ENCODE measurements at places on chromosomes 13 and 19.

GRCh38 chr13:44298314-44298713 is 75.3 kb upstream of the SERP2 start:
- DNase-seq = no peak

DNA sequence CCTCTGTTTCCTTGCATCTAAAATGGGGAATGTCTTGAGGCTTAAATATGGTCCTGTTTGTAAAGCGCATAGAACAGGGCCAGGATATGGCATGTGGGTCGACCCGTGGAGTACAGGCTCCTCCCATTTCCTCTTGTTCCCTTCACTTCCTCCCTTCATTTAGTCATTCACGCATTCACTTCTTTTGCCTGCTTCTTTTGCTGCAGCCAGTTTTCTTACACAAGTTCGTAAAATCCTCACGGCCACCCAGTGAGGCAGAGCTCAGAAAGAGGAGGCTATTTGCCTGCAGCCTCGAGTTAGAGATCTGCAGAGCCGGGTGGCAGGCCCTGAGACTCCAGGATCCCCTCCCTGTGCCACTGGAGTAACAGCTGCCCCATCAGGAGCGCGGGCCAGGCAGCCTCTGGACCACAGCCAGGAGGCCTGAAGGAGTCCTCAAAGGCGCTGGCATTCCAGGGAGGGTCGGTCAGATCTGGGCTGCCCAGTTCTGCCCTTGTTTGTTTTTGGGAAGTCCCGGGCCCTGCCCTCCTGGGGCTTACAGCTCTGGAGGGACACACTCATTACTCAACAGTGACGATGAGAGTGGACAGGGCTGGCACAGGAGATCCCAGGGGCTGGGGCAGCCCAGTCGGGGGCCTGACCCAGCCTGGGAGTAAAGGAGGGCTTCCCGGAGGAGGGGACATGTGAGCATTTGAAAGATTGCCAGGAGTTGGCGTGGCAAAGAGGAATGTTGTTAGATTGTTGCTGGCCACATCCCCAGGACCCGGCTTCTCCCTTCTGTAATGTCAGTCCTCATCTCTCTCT is 4.6 kb downstream of the PPP5C start:
- DNase-seq = no peak

DNA sequence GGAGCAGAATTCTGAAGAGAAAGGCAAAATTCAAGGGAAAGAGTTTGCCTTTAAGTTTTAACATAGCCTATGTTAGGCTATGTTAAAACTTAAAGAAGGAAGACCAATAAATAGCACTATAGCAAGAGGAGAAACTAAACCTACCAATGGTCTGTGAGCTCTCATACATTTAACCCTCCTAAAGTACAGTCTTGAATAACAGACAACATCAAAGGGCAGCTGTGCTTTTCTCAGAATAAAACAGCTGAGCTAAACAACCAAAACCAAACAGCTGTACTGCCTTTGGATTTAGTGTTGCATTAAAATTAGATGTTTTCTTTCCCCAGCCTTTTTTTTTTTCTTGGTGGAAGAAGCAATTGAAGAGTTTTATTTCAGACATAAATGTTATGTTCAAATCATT is 34.0 kb downstream of the KLF5 start:
- DNase-seq = no peak

DNA sequence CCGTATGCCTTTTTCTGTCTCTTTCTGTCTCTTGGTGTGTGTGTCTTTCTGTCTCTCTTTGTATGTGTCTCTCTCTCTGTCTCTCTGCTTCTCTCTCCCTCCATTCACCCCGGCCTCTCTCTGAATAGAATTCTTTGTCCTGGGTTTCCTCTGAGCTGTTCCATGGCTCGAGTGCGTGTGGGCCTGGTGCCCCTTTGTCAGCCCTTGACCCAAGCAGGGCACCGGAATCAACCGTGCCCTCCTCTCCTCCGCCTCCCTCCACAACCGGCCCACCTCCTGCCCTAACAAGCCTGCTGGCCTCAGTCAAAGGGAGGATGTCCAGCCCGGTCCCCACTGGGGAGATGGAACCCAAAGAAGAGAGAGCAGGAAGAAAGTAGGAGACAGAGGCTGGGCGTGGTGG is 3.2 kb downstream of the AXL start:
- no peak for DNase-seq

GRCh38 chr13:45662162-45662561 is 40.0 kb upstream of the CBY2 start:
- peak; percentile 18 for DNase-seq

- no peak for DNase-seq
Measured at GRCh38 chr19:46492841-46493235, 2.8 kb downstream of the PNMA8B start.

DNA sequence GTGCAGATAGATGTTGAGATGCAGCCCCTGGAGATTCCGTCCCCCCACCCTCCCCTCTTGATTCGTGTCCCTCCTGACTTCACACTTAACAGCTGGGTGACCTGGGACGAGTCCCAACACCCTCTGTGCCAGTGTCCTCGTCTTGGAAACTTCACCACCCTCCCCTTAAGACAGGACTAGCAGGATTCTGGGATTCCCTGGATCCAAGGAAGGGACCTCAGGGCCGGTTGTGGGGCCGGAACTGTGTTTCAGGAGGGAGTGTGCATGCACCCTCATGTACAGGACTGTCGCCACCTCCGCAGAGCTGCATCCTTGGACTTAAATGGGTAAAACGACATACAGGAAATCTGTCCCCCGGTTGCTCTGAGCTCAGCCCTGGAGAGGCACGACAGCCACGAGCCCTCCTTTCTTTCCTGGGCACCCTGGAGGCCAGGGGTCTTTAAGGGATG is 990 bp downstream of the MYO9B start:
- DNase-seq = no peak

DNA sequence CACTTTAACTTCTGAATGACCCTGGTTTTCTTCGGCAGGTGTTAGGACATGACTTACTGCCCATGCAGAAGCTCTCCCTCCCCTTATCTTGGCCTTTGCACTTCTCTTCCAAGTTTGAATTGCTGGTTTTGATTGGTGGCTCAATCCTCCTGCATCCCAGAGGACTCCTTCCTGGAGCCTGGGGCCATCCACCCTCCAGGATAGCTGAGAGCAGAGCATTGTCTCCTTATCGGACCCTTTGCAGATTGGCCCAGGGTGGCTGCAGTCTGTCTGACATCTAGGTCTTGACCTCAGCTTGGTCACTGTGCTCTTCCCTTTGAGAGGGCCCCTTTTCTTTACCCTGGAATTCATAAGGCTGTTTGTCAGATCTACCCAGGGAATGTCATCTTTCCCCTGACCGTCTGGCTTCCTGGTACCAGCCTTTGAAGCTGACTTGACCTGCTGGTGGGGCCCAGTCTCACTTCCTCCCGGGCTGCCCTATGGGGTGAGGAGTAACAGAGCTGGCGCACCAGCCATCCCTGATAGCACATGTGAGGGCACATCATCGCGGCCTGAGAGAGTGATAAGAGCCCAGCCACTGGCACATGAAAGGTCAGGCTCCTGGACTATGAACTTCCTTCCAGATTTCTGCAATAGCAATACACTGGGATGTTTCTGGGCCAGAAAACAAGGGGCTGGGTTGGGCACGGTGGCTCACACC is 172.9 kb upstream of the UBL3 start:
- DNase-seq = no peak

DNA sequence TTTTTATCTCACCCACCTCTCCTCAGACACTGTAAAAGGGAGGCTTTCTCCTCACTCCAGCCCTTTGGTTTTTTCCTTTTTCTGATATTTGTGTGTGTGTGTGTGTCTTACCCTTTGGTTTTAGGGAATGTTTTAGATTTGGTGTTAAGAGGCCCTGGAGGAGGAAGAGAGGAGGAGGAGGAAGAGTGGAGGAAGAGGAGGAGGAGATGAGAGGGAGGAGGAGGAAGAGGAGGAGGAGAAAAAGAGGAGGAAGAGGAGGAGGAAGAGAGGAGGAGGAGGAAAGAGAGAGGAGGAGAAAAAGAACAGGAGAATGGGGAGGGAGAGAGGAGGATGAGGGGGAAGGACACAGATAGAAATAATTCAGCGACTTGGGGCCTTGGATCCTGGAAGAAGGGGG is 10.5 kb downstream of the KLHL26 start:
- DNase-seq = no peak

DNA sequence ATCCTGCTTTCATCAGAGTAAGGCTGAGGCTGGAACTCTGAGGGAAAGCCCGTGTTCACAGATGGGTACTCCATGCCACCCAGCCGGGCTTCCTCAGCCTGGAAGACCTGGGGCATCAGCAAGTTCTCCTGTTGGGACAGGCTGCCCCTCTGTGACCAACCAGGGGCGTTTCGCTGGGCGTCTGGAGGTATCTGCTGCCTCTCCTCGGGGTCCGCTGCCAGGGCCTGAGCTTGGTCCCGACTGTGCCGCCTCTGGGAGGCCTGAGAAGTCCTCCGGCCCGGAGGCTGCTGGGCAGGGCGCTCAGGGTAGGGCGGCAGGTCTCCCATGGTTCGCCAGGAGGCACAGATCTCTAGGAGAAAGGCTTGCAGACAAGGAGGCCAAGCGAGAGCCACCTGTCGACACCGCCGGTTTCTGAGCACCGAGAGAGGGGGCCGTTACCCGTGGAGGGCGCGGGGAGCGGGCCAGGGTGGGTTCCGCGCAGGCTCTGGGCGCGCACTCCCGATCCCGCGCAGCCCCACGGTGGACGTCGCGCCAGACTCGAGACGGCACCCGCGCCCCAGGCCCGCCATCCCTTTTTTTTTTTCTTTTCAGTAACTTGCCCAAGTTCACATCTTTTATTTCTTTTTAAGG is at the start of gene RSPH6A:
RSPH6A (minus strand) TSS at position 458 of the 630 bp plus-strand sequence; CDS start at position 326, 132 bp downstream.
- no peak for DNase-seq

- no peak for DNase-seq
Measured at GRCh38 chr13:51502153-51502651, 49.4 kb upstream of the INTS6 start.

- peak; percentile 21 for DNase-seq
Measured at GRCh38 chr13:44437356-44438233, 64.0 kb downstream of the SERP2 start.

DNA sequence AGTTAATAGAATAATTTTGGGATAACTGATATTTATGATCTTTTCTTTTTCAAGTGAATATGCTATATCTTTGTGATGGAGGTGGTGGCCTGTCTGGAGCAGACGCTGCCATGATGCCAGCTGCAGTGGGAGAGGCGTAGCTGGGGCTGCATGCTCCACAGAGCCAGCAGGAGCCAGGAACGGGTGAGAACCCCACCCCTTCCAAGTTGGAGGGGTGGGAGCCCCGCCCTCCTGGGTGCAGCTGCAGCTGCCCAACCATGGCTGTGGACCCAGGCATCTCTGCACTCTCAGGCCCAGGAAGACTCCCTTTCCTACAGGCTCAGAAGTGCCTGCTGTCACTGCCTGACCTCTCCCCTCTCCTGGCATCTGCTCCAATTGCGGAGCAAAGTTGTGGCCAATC is 373.0 kb downstream of the SLC7A1 start:
- DNase-seq = no peak

DNA sequence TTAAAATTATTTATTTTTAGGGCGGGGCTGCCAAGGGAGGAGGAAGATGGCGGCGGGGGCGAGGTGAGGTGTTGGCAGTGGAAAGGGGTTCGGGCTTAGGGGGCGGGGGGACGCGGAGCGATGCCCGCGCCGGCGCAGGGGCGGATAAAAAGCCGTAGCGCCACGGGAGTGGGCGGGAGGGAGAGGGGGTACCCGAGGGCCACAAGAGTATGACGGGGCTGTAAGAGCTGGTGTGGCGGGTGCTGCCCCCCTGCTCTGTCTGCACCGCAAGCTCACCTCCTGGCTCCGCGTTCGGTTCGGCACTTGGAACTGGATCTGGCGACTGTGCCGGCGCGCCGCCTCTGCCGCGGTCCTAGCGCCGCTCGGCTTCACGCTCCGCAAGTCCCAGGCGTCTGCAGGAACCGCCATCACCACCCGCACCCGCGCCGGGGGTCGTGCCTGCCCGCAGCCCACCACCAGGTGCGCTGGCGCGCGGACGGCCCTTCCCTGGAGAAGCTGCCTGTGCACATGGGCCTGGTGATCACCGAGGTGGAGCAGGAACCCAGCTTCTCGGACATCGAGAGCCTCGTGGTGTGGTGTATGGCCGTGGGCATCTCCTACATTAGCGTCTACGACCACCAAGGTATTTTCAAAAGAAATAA is 265.2 kb upstream of the SGCG start:
- no peak for DNase-seq

GRCh38 chr19:50422397-50423278 is 3.9 kb downstream of the SPIB start:
- DNase-seq = no peak

DNA sequence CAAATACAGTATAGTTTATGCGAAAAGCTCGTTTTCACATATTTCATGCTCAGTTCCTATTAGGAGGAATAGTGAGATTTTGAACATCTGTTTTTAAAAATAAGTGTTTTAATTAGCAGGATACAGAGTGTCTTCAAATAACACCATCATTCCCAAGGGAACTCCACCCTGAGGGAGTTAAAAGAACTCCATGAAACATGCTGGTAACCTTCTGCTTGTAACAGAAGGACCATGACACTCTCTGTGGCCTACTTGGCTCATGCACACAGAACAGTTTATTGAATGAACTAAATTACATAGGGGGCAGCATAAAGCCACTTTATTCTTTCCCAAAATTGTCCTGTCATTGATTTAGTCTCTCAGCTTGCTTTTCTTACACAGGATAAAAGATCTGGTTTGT is 809.5 kb upstream of the SLITRK6 start:
- no peak for DNase-seq

- DNase-seq = no peak
Measured at GRCh38 chr13:77701305-77701704, 3.8 kb downstream of the SLAIN1 start.

DNA sequence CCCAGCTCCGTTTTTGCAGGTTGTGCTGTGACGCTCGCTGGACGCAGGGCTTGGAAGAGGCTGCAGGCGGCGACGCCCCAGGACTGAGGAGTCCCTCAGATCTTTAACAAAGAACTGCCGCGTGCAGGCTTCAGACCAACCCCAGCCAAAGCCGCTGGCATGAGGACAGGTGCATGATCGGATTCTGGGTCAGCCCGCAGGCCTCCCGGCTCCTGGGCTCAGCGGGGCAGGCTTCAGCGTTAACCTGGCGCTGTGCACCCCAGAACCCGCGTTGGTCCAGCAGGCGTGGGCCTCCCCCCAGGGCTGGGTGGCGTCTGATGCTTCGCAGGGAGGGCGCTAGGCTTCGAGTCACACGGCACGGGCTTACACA is 920 bp upstream of the TIMM13 start:
- DNase-seq = no peak

GRCh38 chr19:35347171-35347929 is at the start of gene FFAR1:
Gene FFAR1 (plus strand): TSS chr19:35347902. CDS start chr19:35351552, 3,650 bp downstream.
- DNase-seq = no peak

GRCh38 chr13:91058066-91058465 is 289.4 kb upstream of the MIR17HG start:
- DNase-seq = no peak

GRCh38 chr13:97855570-97856303 is 97.7 kb upstream of the IPO5 start:
- peak; percentile 75 for DNase-seq

- DNase-seq = peak; percentile 74
Measured at GRCh38 chr13:113647351-113648215, 10.4 kb downstream of the ATP4B start.

DNA sequence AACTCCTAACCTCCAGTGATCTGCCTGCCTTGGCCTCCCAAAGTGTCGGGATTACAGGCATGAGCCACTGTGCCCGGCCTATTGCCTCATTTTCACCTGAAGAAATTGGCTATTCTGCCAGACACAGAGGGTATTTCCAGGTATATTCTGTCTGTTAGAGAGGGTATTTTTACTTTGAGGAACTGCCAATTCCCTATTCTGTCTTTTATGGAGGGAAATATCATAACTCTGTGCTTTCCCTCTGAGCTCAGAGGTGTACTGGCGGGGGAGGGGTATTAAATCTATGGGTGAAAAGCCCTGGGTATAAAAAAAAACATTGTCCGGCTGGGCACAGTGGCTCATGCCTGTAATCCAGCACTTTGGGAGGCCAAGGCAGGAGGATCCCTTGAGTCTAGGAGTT is 24.8 kb downstream of the TSKS start:
- DNase-seq = no peak

- DNase-seq = no peak
Measured at GRCh38 chr19:50735869-50736268, 12.7 kb downstream of the CLEC11A start.

Data from NCI-H1436 (cell line).